Sigmoid colon (tissue), 7 donors: ENCODE measurements at places on chromosomes 7 and 10.
A peak's percentile ranks its signal among the peaks of the same experiment; 100 is the strongest.

GRCh38 chr7:15280078-15280733 lies 281.6 kb downstream of the AGMO start:
- no peak for DNase-seq

DNA sequence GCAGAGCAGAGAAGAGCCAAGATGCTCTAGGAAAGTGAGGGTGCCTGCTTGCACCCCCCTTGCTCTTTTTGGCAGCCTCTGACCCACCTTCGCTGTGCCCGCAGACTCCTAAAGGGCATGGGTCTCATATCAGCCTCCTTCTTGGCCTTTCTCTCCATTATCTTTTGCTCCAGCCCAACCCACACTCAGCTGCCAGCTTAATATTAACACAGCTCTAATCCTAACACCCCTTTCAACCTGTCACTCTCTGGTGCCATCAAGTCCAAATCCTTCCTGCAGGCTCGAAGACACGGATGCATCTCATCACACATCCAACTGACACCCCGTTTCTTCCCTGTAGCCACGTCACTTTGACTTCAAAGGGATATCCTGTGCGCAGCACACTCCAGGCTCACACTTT lies 171.6 kb upstream of the AUTS2 start:
- no peak for DNase-seq

DNA sequence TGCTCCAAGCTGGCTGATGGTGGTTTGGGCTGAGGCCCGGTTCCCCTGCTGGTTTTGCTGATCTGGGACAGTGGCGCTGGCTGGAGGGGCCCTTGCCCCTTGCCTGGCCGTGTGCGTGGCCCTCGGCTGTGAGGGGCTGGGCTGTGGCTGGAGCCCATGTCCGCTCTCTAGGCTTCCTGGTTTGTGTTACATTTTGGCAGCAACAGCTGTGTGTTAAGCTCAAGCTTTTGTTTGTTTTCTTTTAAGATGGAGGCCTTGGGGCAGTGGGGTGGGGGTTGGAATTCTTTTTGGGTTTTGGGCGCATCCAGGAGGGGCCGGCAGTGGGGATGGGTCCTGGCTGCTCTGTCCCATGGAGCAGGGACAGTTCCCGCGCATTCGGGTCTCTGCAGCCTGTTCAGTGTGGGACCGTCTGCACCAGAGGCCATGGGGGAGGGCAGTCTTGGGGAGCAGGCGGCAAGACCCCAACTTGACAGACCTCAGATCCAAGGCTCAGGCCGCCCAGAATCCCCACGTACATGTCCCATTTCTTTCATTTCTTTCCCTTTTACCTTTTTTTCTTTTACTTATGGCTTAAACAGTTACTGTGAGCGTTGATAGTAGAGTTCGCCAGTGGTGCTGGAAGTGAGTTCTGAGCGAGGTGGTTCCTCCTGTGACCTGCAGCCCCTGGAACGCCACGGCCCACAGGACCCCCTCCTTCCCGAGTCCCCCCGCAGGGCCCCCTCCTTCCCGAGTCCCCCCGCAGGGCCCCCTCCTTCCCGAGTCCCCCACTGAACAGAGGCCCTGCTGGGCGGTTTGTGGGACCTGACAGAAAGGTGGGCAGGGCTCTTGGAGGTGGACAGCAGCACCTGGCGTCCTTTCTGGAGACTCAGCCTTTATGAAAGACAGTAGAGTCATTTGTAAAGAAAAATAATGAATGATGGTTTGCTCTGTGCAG lies 75.3 kb downstream of the INPP5A start:
- no peak for DNase-seq

- DNase-seq: no peak
Measured at GRCh38 chr7:41855798-41856197, 152.9 kb upstream of the INHBA start.

DNA sequence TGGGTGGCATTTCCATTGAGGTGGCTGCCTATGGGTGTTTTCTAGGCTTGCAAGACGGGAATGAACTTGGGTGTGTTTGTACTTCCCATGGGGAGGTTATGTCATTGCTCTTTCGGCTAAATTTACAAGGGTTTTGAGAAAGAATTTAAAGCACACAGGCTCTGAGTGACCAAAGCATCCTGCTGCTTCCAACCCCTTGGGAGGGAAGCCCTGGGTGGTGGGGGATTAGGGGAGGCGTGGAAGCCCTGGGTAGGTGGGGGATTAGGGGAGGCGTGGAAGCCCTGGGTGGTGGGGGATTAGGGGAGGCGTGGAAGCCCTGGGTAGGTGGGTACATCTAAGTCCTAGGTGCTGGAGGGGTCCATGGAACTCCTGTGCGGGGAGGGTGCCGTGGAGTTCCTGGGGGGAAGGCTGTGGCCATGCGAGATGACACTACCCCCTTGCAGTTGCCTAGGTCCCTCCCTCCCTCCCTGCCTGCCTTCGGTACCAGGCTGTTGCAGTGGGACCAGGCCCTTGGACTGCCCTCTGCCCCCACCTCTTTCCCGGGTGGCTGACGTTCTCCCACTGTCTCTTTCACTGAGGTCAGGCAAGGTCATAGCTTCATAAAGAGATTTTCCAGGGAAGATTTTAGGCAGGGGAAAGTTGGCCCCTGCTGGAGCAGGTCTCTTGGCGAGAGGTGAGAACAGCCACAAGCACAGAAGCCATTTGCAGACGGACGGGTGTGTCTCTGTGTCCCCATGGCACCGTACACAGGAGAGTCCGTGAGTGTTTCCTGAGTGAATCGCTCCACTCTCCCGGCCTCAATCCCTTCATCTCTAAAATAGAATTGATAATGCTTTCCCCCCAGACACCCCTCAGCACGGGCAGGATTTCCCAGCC lies 19.5 kb downstream of the PRF1 start:
- peak; percentile 40 for DNase-seq

- no peak for DNase-seq
Measured at GRCh38 chr7:127391591-127392181, 822 bp downstream of the ZNF800 start.

GRCh38 chr10:49778197-49778596 lies 16.1 kb upstream of the OGDHL start:
- no peak for DNase-seq
